ENCODE measurements at places on chromosomes 3 and 15.

DNA sequence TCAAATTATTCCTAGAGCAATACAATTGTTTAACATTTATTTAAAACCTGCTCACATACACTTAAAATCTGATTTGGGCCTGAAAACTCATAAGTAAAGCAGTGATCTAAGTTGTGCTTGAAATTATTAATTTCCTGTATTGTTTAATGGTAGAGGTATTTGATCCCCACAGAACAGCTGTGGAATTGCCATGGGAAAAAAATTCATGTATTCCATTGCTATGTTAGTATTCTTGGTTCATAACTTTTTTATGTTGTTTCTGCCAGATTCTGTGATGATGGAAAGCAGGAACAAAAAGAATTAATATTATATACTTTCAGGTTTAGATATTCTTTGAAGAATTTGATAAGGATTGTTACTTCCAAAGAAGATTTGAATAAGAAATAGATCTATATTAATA is 831.5 kb upstream of the NR2F2 start:
- no peak for DNase-seq

DNA sequence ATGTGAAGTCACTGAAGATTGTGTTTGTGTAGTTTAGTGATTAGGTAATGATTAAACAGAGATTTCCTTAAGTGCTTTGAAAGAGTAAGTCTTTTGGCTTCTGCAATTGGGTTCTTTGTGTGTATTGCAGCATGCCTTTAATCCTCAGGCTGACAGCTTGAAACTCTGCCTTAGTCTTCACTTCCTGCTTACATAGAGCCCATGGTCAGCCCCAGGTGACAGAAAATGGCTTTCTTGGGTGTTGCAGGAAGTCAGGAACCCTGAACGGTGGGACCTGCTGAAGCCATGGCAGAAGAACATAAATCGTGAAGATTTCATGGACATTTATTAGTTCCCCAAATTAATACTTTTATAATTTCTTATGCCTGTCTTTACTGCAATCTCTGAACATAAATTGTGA is 61.3 kb downstream of the KBTBD8 start:
- no peak for DNase-seq

GRCh38 chr15:58334803-58335202 is 97.0 kb upstream of the LIPC start:
- no peak for DNase-seq

- DNase-seq = no peak
Measured at GRCh38 chr15:34896183-34896582, 73.4 kb downstream of the AQR start.

DNA sequence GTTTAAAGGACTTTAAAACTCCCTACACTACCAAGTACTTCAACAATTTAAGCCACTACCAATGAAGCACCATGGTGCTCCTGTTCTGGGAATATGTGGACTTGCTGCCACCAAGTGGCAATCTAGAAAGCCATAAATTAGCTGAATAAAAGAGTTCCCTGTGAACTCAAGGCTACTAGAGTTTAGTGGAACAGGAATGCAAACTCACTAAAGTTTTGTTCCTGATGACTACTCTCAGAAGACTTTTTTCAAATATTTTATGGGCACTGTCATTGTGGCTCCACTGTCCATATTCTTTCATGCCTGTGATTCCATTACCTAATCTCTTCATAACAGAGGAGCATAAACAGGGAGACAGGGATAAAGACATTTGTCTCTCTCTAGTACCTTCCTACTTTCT is 63.9 kb downstream of the TMCC1 start:
- DNase-seq = peak; percentile 31

- DNase-seq = no peak
Measured at GRCh38 chr15:77015646-77016320, 20.9 kb downstream of the PSTPIP1 start.

DNA sequence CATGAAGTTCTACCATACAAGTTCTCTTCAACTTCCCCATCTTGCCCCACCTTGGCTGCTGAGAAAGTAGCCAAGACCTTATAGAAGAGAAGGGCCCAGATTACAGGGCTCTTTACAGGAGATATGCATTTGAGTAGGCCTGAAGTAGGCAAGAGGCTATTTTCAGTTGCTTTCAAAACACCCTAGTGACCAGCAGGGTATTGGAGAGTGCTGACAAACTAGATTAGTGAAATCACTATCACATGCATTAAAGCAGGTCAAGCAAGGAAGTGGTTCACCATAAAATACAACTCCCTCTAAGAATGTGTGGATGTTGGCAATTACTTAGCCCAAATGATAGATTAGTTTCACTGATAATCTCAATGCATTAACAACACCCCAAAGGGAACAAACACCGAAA is 2.7 kb upstream of the LZTFL1 start:
- DNase-seq = no peak

DNA sequence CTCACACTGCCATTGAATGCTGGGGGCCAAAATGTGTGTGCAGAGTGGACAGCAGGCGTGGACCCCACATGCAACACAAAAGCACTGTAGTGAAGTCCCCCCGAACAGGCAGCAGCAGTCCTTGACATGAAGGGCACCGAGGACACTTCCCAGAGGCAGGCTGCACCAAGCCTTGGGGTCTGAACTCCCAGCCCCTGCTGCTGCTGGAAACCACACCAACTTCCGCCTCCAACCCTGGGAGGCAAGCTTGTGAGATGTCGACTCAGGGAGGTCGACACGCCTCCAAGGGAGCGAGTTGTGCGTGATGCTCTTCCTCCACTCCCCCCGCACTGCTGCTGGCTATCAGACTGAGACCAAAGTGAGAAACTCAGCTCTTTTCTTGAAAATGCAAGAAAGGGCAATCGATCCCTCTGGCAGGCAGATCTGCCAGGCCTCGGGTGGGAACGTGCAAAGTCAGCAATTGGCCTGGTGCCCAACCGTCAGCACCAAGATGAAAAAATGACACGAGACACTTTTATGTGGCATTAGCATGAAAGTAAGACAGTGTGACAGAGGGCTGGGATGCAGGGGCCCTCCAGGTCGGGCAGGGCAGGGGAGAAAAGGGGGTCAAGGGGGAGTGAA is 43.6 kb downstream of the WHAMM start:
- no peak for DNase-seq

GRCh38 chr15:85312486-85312885 is 67.9 kb upstream of the AKAP13 start:
- DNase-seq = no peak

All from hippocampal formation (tissue), 2 donors.